ENCODE measurements at places on chromosomes 7 and 10.

- DNase-seq = no peak
These were observed 16.1 kb downstream of the DRGX start for GRCh38 chr10:49379596-49380410.

- DNase-seq = peak; percentile 87
These were observed 196.7 kb downstream of the MTERF1 start for GRCh38 chr7:91683823-91684222.

DNA sequence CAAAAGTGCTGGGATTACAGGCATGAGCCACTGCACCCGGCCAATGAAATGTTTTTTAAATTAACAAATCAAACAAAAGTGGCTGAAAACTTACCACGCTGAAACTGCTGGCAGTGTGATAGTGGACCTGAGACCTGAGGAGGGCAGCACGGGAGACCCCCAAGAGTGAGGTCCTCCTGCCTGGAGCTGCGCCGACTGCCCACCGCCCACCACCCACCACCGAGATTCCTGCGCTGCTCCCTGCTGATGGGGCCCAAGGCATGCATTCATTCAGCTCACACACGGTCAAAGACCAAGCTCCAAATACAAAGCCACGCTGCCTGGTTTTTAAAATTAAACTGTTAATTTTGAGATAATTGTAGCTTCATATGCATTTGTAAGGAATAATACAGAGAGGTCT lies 16.4 kb upstream of the LARP4B start:
- no peak for DNase-seq

DNA sequence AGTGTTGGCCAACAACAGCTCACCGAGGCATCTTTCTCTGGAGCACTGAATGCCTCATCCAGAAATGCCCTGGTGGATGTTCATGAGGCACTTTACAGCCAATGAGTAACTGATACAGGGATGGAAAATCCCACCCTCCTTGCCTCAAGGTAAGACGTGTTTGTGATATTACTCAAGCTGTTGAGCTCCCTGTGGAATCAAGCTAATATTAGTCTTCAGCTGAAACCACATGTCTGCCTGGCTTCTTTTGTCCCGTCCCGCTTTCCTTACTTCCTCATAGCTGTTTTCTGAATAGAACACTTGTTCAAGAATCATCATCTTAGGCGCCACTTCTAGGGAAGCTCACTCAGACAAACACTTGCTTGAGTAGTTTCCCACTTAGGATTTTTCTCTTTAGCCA lies 422.4 kb downstream of the INHBA start:
- DNase-seq = no peak

- DNase-seq = no peak
These were observed 24.2 kb downstream of the UPP1 start for GRCh38 chr7:48113275-48113674.

DNA sequence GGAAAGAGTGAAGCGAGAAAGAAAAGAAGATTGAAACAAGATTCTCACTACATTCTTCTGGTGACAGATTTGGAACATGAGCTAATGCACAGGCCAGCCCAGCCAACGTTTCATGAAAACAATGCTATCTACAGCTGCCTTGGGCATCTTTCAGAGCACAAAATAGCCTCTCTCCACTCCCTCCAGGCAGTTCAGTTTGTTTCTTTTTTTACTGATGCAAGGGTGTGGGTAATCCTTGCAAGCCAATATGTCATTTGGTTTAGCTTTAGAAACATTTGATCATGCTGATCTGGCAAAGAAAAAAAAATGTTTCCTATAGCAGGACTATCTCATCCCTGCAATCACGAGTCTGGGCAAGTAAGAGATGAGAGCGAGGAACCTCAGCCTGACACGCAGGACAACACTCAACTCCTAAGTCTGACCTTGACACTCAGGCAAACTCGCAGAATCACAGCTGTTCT lies 35.9 kb downstream of the SVIL start:
- DNase-seq = peak; percentile 64

DNA sequence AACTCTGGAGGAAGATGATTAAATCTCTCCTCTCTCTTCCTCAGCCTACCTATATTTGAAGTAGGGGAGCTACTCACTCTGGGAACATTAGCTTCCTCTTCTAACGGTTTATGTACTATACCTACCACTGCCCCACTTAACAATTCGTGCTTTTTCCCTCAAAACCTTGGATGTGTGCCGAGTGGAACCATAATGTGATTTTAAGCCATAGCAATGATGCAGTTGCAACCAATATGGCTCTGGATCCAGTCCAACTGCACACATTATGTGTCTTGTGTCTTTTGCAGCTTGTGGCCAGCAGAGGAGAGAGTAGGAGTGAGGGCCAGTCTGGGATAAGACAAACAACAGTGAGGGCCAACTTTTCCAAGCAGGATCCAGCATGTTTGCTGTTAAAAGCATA lies 170.7 kb downstream of the GATA3 start:
- no peak for DNase-seq

- DNase-seq = no peak
These were observed 384.7 kb upstream of the NRP1 start for GRCh38 chr10:33719005-33719703.

- DNase-seq = peak; percentile 71
These were observed 28.0 kb downstream of the ITPRIP start for GRCh38 chr10:104309980-104310978.

Measured in fibroblast of upper back skin (primary cell).